Immature natural killer cell (primary cell): ENCODE measurements at places on chromosomes 3 and 15. TPM values are rescaled to one million over a fixed set of nuclear protein-coding genes. Genes with fewer than 3 reads are reported as not detected.

Gene FETUB
- not detected for polyA plus RNA-seq

Gene FAM81A
- 0.40 TPM for polyA plus RNA-seq

Gene ATP8B4
- polyA plus RNA-seq, result 10.8 TPM

Gene OXNAD1
- polyA plus RNA-seq, result 23.8 TPM

Gene TIMP4
- not detected for polyA plus RNA-seq

Gene MST1R
- polyA plus RNA-seq, result not detected

Gene PPARG
- not detected for polyA plus RNA-seq

Gene LRTM1
- polyA plus RNA-seq, result not detected

Gene GPR160
- polyA plus RNA-seq, result 3.4 TPM

Gene TTLL13
- 2.0 TPM for polyA plus RNA-seq

Gene MINAR1
- 0.07 TPM for polyA plus RNA-seq

Gene CELSR3
- 0.46 TPM for polyA plus RNA-seq

Gene CPA3
- 0.32 TPM for polyA plus RNA-seq

Gene SNX33
- 0.43 TPM for polyA plus RNA-seq

Gene GPR149
- polyA plus RNA-seq, result not detected

Gene PIK3R4
- 26.3 TPM for polyA plus RNA-seq

Gene UMPS
- polyA plus RNA-seq, result 10.5 TPM

Gene WDR93
- polyA plus RNA-seq, result 0.46 TPM

Gene LRRC15
- not detected for polyA plus RNA-seq

Gene PDCD6IP
- 67.0 TPM for polyA plus RNA-seq

Gene CCR3
- polyA plus RNA-seq, result not detected

Gene PRSS50
- not detected for polyA plus RNA-seq

Gene PLSCR4
- 0.41 TPM for polyA plus RNA-seq

Gene KBTBD8
- 3.0 TPM for polyA plus RNA-seq

Gene ZBBX
- not detected for polyA plus RNA-seq

Gene CNTN6
- polyA plus RNA-seq, result not detected

Gene CXCR6
- 2.7 TPM for polyA plus RNA-seq

Gene DNAH12
- polyA plus RNA-seq, result not detected

Gene EFCC1
- polyA plus RNA-seq, result 0.58 TPM

Gene SYNPR
- polyA plus RNA-seq, result not detected

Gene SCG3
- polyA plus RNA-seq, result not detected

Gene SH3GL3
- polyA plus RNA-seq, result not detected

Gene C2CD4A
- polyA plus RNA-seq, result not detected

Gene HTD2
- 12.1 TPM for polyA plus RNA-seq

Gene SMCO1
- polyA plus RNA-seq, result not detected

Gene SLC28A1
- polyA plus RNA-seq, result not detected

Gene CCR8
- 1.1 TPM for polyA plus RNA-seq

Gene CLDN16
- not detected for polyA plus RNA-seq

Gene SLC6A11
- polyA plus RNA-seq, result not detected

Gene UCN2
- not detected for polyA plus RNA-seq

Gene SHISA5
- polyA plus RNA-seq, result 618 TPM

Gene MESP2
- not detected for polyA plus RNA-seq

Gene SLC12A1
- not detected for polyA plus RNA-seq

Gene DTX3L
- polyA plus RNA-seq, result 15.1 TPM

Gene PLCH1
- polyA plus RNA-seq, result 0.11 TPM

Gene SH2D7
- polyA plus RNA-seq, result not detected

Gene CLK3
- polyA plus RNA-seq, result 32.4 TPM

Gene CRABP1
- polyA plus RNA-seq, result not detected

Gene EFHB
- 1.3 TPM for polyA plus RNA-seq

Gene MBD4
- 26.5 TPM for polyA plus RNA-seq

Gene ZBTB47
- not detected for polyA plus RNA-seq

Gene UQCC5
- 27.2 TPM for polyA plus RNA-seq

Gene SHC4
- 0.10 TPM for polyA plus RNA-seq

Gene SYNM
- not detected for polyA plus RNA-seq

Gene PRICKLE2
- 0.64 TPM for polyA plus RNA-seq

Gene ZMYND10
- 3.7 TPM for polyA plus RNA-seq
